Stimulated activated CD4-positive, alpha-beta T cell treated with anti-CD3 and anti-CD28 coated beads, Interleukin-15, amount 100 ng/mL, for 1 hour (primary cell): ENCODE measurements at places on chromosomes 5 and 9.

- no peak for DNase-seq
Observed at GRCh38 chr9:133727277-133727875, 10.8 kb downstream of the SARDH start.

DNA sequence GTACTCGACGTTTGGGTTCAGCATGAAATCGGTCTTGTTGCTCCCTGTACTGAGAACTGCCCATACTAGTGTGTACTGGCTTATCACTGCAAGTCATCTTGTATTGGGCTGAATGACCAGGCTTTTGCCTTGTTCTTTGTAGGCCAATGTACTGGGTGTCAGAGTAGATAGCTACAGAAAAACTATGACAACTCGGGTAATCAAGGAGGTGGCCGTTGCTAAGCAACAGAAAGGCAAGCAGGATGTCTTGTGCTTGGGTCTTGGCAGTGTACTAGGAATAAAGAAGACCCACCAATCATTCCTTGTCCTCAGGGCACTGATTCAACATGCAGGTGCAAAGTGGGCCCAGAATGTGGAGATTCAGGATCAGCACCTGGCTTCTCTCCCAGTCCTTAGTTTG lies 11.9 kb upstream of the SHISAL2B start:
- DNase-seq: no peak

- DNase-seq: no peak
Observed at GRCh38 chr9:15982182-15982581, 429.3 kb downstream of the CCDC171 start.

- DNase-seq: no peak
Observed at GRCh38 chr9:88747768-88748167, 212.8 kb downstream of the NXNL2 start.

DNA sequence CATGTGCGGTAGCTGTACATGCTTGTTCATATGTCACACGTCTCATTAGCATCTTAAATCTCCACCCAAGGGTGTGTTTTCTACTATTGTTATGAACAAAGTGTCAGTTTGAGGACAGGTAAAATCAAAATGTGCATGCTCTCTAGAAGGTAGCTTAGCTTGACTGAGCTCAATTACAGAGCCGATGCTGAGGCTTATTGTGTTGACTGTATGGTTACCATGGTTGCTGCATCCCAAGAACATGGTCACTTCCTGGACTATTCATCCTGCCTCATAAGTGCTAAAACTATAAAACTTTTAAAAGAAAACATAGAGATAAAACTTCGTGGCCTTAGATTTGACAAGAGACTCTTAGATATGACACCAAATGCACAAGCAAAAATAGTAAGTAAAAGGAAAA lies 426.1 kb upstream of the CTNND2 start:
- no peak for DNase-seq
